ENCODE measurements at places on chromosomes 5 and 9.

- DNase-seq = no peak
These were observed 97.9 kb upstream of the EQTN start for GRCh38 chr9:27394826-27395201.

DNA sequence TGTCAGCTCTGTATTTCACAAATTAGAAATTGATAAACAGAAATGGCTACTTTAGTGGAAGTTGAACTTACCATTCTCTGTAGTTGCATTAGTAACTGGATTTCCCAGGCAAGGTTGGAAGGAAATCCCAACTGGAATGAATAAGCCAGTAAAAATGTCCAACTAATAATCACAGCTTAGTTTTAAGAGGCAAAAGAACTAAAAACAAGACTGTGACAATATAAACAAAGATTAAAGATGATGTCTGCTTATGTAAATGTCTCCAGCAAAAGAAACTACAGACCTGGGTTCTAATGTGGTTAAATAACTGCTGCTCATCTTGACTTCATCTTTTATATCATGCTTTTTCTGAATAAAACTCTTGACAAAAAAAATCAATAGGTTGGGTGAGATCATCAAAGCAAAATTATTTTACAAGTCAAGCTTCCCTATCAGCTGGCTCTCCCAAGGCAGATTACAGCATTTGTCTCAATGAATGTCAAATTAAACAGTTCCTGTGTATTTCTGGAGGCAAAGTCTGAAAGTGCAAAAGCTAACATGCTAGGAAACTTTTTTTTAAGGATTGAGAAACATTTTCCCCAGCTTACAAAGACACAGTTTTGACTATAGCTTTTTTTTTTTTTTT lies 62.3 kb upstream of the HMHB1 start:
- no peak for DNase-seq

- DNase-seq = no peak
These were observed 179.5 kb downstream of the RASEF start for GRCh38 chr9:82883436-82883835.

DNA sequence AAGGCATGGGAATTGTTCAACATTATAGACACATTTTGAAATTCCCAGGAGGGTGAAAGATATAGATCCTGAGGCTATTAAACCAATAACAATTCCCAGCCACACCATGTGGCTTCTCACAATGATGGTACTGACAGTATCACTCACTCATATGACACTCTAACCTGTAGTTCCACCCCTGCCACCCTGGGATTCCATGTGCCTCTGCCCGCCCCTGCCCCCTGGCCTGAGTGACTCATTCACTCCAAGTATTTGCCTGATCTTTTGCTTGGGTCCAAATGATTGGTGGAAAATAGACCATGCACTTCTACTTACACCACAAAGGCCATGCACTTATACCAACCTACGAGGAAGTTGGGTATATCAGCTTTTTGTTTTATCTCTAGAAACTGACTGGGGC lies 305.2 kb upstream of the DAB2 start:
- no peak for DNase-seq

DNA sequence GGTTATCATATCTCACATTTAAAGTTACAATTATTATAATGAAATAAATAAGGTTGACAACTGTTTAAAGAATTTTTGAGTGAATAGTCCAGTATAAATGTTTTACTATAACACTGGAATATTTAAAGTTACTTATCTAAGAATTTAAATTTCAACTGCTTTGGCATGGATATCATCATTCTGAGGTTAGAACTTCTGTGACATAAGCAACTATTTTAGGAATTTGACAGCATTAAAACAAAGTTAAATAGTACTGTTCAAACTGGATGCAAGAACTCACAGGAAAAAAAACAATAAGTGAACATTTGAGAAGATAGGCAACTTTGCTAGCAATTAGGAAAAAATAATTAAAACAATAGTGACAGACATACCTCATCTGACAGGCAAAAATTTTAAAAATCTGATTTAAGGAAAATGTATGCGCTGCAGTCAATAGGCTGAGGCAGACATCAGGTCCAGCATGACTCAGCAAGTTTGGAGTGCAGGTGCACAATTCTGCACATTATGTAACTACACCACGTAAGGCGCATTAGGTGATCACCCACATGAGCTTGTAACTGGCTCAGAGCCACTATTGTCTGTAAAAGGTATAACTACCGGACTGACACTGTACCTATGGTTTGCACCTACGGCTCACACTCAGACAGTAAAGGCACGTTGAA lies 180.6 kb downstream of the PDE4D start:
- no peak for DNase-seq

DNA sequence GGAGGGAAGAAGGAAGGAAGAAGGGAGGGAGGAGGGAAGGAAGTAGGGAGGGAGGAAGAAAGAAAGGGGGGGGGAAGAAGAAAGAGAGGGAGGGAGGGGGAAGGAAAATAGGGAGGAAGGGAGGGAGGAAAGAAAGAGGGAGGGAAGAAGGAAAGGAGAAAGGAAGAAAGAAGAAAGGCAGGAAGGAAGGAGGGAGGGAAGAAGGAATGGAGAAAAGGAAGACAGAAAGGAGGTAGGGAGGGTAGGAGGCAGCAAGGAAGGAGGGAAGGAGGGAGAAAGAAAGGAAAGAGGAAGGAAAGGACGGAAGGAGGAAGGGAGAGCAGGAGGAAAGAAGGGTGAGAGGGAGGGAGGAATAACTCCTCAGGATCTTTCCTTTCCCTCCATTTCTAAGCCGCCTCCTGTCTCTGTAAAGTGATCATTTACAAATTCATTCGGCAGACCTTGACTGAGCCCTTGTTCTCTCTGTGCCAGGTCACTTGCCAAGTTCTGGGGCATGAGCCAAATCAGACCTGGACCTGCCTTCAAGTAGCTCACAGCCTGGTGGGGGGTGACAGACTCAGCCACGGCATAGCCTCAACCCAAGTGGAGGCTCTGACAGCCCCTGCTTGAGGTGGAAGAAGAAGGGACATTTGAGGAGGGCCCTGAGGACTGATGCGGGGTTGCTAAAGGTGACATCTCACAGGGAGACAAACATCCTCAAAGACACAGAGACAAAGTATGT lies 69.0 kb upstream of the HRH2 start:
- DNase-seq = no peak

- DNase-seq = peak; percentile 82
These were observed at the start of gene AUH for GRCh38 chr9:91361291-91362050. Gene AUH, minus strand, starts transcription at chr9:91361918. Its CDS starts 29 bp downstream, at chr9:91361889.

DNA sequence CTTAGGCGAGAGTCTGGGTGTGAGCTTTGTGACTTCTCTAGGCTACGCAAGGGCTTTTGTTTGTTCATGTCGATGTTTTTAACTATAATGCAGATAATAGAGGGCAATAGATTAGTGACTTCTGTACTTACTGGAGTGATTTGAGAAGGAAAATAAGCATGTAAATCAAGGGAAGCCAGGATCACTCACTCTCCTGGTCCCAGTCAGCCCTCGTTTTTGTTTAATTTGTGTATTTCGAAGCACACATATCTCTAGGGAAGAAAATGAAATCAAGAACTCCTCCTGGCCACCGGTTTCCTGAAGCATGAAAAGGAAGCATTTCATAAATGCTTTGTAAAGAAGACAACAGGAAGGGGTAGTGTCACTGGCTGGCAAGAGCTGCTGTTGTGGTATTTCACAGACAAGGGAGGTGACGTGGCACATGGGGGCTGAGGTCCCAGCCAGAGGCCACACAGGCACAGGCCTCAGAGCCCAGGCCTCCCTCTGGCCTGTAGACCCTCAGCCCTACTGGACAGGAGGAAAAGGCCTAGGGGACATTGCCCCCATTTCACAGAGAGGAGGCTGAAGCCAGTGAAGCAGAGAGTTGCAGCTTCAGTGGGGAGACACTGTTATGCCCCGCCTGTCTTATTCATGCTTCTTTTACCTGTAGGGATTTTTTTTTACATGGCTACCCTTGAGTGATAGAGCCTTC lies 34.1 kb downstream of the IRF1 start:
- no peak for DNase-seq

GRCh38 chr9:15635752-15636151 lies 82.9 kb downstream of the CCDC171 start:
- no peak for DNase-seq

DNA sequence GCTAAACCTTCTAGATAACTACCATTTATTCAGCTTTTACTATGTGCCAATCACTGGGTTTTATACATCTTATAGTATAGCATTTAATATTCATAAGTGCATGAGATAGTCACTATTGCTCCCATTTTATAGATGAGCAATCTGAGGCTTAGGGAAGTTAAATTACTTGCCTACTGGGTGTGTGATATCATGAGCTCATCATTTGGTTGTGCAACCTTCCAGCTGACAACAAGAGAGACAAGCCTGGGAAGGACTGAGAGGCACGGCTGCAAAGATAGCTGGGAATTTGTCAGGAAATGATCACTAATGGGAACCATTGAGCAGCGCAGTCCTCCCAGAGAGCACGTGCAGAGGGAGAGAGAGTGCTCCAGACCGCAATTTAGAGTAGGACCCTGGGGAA lies 481.6 kb upstream of the KIF2A start:
- no peak for DNase-seq

DNA sequence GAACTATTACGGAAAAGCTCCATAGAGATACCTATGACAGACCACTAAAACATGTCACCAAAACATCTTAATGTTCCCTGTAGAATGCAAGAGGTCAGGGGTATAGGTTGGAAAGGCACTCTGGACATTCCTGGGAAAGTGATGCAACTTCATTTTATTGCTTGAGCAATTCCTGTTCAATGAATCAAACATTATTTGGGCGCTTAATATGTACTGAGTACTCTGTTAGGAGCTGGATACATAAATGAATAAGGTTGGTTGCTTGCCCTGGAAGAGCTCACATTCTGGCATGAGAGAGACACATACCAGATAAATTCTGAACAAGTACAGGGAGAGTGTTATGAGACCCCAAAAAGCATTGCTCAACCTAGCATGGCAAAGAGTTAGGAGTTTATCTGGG lies 408.9 kb upstream of the DMAC1 start:
- no peak for DNase-seq

GRCh38 chr5:96952118-96952750 lies 16.4 kb downstream of the LNPEP start:
- no peak for DNase-seq

- no peak for DNase-seq
These were observed 12.7 kb downstream of the MATR3 start for GRCh38 chr5:139306197-139306596.

- DNase-seq = peak; percentile 62
These were observed 31.6 kb upstream of the ACOT12 start for GRCh38 chr5:81425569-81425968.

DNA sequence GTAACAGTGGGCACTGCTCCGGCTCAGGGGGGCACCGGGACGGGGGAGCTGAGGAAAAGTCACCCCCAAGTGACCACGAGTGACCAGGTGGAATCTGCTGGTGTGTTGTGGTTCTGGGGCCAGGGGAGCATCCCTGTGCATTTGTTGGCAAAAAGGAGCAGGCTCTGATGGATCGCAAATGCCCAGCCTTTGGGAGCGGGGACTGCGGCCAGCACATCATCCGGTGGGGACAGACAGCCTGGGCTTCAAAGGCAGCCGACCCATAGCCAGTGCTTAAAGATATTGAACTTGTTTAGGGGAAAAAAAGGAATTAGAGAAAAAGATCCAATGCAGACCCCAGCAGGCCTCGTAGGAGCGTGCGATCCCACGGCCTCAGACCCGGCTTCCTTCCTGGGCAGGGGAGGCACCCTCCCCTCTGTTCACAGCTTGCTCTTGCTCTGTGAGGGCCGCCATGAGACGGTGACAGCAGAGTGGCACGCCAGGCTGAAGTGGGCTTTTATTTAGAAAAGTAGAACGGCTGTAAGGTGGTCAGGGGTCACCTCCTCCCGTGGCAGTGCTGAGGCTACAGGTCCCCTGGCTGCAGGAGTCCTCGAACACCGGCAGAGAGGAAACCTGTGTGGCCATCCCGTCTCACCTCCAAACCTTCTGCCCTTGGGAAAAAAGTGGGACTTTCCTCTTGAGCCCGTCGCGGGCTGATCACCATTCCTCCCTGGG lies 41.2 kb downstream of the COL5A1 start:
- no peak for DNase-seq

DNA sequence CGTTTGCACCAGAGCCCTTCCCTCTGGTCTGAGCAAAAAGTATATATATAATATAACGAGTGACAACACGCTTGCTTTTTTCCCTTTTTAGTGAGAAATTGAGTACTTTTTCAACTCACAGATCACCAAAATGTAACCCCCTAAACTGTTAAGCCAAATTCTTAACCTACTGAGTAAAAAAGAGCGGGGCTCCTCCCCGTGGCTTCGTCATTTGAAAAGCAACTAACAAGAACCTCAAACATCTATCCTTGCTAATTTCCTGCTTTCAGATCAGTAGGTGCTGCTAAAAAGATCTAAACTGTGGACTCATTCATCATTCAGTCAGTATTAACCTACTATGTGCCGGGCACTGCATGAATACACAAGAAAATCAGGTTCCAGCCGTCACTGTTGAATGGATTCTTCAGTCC lies 1.0 kb upstream of the PTBP3 start:
- peak; percentile 85 for DNase-seq

DNA sequence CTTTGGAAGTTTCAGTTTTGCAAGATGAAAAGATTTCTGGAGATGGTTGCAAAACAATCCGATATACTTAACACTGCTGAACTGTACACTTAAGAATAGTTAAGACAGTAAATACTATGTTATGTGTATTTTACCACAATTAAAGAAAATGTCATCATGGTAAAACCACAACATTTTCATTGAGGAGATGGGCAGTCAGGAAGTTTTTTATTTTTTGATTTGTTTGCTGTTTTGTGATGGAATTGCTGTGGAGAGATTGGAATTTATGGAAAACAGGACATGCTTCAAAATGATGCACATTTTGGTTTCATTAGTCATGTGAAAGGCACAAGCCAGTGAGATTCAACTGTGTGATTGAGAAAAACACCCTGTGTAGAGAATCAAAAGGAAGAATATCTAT lies 90.5 kb upstream of the AGXT2 start:
- DNase-seq = no peak

DNA sequence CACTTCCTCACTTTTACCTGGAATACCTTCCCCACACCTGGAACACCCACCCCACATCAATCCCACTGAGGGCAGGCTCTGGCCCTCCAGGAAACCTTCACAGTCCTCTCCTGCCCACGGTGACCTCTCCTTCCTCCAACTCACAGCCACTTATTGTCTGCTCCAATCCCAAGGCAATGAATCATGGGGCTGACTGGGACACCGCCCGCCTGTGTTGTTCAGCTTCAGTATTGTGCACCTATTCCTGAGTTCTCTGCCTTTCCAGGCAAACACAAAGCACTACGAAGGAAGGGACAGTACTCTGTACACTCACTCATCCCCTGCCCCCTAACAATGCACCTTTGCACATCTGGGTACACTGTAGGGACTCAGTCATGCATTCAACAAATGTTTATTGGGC lies 7.3 kb downstream of the PCDH1 start:
- DNase-seq = no peak
